ENCODE measurements at places on chromosomes 3 and 15.
A peak's percentile ranks its signal among the peaks of the same experiment; 100 is the strongest.

DNA sequence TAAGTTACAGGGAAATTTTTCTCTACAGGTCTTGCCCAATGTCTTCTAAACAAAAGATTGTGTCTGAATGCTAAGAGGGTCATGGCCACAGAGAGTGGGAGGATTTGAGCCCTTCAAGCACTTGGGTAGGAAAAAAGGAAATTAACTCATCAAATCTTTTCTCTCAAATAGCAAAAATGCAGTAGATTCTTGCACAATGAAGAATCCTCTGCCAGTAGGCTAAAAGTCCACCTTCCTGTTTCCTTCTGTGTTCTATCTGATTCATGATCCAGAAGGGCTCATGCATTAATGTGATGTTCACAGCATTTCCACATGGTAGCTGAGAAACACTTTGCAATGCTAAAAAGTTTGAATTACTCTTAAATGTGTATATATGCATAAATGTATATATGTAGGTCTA lies 177.1 kb downstream of the CD47 start:
- no peak for DNase-seq

DNA sequence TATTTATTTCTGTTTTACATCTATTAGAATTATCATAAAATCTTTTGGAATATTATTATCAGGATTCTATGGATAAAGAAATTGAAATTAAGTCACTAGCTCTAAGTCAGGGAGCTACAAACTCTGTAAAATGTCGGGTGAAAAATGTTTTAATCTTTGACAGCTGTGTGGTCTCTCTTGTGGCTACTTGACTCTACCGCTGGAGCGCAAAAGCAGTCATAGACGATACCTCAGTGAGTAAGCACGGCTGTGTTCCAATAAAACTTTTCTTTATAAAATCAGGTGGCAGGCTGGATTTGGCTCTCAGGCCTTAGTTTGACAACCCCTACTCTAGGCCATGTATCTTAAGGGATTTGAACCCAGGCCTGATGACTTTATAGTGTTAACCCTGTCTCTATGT lies 88.5 kb upstream of the PFN2 start:
- no peak for DNase-seq

GRCh38 chr3:53658613-53659193 lies 164.3 kb downstream of the CACNA1D start:
- DNase-seq = no peak

GRCh38 chr3:17680530-17680929 lies 61.9 kb downstream of the TBC1D5 start:
- no peak for DNase-seq

DNA sequence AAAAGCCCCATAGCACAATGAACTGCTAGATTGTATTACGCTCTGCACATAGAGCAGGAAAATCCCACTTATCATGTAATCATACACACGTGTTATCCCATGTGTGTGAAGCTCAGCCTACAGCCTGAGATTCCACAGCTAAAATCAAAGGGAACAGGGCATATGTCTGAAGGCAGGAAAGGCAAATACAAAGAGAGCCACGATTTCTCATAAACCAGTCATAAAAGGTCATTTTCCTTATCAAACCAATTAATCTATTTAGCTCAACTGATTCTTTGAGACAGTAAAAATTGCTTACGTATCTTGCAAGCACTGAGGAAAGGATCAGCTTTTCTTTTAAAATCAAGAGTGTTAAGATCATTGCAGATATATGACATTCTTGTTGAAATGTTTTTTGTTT lies 199.5 kb upstream of the TBL1XR1 start:
- no peak for DNase-seq

DNA sequence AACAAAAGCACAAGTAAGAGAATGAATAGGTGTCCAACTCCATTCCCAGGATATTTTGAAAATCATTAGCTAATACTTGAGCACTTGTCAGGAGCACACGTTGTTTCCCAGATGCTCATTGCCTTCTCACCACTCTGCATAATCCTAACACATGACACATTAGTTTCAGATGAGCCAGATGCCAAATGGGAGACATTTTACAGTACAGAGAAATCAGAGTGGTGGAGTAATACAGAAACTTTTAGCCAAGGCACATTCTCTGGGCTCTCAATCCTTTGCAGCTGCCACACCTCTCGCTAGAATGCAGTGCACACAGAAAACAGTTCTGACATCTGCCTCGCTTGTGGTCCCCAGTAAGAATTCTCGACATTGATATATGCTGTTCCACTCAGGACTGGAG lies 76.6 kb downstream of the P3H2 start:
- no peak for DNase-seq

- DNase-seq = no peak
Observed at GRCh38 chr3:35505181-35505580, 134.1 kb upstream of the ARPP21 start.

DNA sequence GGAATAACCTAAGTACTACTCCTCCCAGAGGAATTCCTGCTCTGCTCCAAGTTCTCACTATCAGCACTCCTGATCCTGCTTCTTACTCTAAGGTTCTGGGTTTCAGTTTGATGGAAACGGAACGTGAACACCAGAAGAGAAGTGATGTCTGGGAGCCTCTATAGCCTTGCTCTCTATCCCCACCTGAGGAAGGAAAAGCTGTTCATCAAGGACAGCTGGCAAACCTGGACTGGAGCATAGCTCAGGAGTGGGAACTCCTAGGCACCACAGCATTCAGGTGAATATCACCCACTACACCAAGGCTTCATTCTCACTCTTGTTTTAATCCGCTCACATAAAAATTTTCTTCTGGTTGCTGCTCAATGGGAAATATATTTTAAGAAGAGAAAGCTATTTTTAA lies 13.0 kb upstream of the CADPS start:
- no peak for DNase-seq

DNA sequence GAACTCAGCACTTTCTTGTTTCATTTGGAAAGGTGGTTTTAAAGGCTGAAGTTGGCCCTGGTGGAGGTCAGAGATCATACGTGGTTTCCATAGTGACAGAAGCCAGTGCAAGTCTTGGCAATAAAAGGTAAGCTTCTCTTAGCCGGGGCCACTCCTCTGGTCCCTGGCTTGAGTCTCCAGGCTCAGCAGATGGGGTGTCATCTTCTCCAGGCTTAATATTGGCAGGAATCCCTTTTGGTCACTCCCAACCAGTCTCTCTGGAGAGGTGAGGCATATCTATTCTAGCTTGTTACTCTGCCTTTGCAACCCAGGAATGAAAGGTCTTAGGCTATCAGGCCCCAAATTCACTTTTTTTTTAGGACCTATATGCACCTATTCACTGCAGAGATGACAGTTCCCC lies 4.8 kb downstream of the CYP19A1 start:
- no peak for DNase-seq

GRCh38 chr3:158702815-158703481 lies 29.3 kb downstream of the RARRES1 start:
- no peak for DNase-seq

DNA sequence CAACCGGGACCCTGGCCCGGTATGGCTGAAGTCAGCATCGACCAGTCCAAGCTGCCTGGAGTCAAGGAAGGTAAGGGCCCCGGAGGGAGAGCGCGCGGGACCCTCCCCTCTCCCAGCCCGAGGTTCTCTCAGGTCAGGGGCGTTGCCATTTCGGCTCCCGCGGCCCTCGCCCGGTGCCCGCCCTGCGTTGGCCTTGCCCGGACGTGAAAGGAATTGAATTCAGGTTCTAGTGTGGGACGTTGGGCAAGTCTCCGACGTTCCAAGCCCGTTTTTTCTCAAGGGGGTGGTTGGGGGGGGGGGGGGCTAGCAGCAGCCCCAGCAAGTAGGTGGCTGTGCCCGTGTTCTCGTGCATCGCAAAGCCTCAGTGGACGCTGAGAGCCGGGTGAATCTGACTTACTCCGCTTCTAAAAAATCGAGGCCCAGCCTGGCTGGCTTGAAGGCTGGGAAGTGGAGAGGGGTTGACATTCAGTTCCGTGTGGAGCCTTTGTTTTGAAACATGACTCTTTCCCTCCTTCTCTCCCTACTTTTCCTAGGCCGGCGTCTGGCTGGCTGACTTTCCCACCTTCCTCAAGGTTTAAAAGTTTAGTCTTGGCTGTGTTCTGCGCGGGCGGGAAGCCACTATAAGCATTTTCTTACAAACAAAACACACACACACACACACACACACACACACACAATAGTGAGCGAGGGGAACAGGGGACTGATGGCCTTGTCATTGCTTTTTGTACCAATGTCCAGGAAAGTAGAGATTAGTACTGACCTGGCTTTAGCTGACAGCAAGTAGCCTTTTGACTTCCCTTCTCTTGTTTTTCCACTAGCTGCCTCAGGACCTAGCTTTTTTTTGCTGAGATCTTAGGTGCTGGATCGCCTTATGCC lies at the start of gene UTS2B:
Gene UTS2B, minus strand, starts transcription at position 873 of the 876 bp plus-strand sequence. CDS start 48,337 bp downstream, outside the sequence.
- peak; percentile 71 for DNase-seq

GRCh38 chr3:28033059-28033784 lies 208.2 kb upstream of the CMC1 start:
- DNase-seq = no peak

- no peak for DNase-seq
Observed at GRCh38 chr3:174973465-174973864, 114.3 kb downstream of the NAALADL2 start.

GRCh38 chr3:127970966-127971592 lies 56.0 kb downstream of the KBTBD12 start:
- no peak for DNase-seq

DNA sequence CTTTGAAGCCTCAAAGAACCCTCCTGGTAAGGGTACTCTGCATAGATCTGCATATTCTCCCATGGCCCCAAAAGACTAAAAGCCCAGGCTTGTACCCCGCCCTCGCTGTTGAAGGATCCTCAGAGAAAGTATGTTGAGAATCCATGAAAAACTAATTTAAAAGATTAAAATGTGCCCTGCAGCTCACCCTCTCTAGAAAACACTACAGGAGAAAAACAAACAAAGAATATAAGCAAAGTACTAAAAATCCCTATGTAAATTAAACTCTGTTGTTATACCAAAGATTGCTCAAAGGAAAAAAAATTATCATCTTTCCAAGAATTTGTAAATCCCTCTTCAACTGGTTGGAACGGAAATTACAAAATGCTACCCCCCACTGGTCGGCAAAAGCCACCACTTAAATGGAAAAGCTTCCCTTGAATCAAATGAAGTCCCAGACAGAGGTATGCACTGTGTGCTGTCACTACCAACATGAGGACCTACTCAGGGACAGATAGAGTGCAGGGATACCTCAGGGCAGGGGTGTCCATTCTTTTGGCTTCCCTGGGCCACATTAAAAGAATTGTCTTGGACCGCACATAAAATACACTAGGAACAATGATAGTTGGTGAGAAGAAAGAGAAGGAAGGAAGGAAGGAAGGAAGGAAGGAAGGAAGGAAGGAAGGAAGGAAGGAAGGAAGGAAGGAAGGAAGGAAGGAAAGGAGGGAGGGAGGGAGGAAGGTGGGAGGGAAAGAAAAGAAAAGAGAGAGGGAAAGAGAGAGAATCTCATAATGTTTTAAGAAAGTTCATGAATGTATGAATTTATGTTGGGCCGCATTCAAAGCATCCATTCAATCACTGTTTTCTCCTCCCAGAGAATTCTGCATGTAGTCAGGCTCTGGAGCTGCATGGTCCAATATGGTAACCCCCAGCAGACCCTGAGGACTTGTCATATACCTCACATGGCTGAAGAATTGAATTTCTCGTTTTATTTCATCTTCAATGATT lies 88.1 kb downstream of the MAGI1 start:
- DNase-seq = no peak

DNA sequence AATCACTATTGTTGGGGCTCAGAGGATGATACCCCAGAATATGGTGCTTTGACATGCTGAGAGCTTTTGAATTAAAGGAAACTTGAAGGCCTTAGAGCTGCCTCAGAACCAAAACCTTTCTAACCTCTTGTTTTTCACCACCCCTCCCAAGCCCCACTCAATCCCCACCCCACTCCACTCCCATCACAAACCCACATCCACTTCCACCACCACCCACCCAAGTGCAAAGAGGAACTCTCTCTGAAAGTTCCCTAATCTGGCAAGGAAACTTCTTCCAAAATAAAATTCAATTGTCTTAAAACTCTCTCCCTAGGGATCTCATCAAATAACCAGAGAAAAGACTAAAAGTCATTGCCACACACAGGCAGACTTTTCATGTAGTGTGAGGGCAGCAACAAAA lies 301.2 kb upstream of the ARHGEF26 start:
- DNase-seq = no peak

DNA sequence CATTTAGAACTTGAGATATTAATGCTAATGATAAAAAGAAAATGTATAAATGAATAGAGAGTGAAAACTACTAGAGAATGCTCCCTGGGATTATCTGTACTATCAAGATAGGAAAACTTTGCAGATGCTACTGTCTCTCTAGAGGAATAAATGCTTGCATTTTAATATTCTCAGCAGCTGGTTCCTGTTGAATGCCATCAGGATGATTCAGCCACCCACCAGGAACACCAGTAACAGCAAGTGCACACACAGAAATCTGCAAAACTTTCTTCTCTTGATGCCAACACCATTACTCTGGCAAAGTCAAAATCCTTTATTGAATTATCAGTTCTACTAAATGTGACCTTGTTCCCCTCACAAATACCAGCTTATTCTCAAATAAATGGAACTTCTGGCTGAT lies 148.4 kb downstream of the TIGIT start:
- DNase-seq = no peak

DNA sequence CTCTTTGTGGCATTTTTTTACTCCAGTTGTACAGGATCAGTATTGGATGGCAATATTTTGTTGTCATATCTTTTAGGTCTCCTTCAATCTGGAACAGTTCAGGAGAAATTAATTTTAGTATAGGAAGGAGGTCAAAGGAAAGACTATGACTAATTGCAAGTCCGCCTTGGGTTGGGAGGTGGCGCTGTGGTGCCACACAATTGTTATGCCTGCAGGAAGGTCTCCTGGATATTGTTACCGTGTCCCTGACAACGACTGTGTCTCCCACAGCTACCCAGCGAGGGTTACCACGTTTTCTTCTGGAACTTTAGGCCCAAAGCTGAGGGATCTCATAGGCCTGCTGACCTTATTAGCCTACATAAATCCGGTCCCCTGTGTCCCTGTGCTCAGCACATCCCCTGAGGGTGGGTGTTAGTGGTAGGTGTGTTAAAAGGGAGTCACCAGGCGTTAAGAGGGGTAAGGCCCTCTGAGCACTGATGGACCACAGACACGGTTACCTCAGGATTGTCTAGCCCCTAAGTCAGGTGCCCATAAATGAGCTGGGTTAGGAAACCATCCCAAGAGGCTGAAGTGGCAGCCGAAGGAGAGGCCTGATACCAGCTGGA lies 31.5 kb downstream of the KCNAB1 start:
- DNase-seq = peak; percentile 68

DNA sequence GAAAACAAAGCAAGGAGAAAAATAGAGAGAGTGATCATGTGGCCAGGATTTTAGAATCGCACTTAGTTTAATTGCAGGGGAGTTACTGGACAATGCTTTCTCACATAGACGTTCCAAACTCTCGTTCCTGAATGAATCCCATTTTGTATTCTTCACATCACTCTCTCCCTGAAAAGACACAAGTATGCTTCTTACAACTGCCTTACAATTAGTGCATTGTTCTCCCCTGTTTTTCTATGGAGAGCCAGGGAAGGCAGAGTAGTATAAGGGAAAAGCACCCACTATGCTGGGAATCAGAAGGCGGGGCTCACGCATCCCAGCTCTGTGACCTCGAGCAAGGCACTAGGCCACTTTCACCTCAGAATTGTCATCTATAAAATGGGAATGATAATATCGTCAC lies 14.4 kb downstream of the TMOD2 start:
- no peak for DNase-seq

- no peak for DNase-seq
Observed at GRCh38 chr3:112987710-112988334, 3.0 kb upstream of the GTPBP8 start.
